ENCODE measurements at places on chromosomes 11 and 22.
A peak's percentile ranks its signal among the peaks of the same experiment; 100 is the strongest.

- no peak for DNase-seq
Observed at GRCh38 chr11:106032861-106033260, 10.8 kb upstream of the MSANTD4 start.

DNA sequence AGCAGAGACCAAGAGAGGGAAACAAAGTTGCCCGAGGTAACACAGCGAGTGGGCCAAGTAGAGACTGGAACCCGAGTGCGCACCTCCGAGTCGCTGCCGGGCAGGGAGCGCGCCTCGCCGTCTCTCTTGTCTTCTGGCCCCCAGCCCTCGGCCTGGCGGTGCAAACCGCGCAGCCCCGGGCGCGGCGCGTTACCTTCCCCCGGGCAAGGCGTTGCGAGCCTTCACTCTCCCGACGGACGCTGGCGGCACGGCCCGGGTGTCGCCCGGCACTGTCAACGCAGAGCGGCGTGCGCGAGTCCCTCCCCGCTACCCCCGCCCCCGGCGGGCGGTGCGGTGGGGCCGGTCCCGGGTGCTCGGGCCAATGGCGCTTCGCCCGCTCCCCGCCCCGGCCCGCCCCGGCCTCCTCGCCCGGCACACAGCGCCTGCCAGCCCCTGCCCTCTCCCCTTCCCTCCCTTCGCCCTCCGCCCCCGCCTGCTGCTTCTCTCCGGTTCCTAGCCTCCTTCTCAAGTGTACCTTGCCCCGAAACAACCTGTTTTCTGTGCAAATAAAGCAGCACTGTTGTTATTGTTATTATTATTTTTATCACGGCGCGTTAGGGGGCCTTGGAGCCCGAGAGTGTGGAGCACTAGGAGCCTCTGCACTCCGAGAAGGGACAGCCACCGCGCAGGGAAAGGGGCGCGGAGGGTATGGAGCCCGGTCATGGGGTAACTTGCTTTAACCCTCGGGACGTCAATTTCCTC lies at the start of gene SYTL2:
SYTL2 (minus strand) TSS at position 271 of the 741 bp plus-strand sequence. CDS start 53,416 bp downstream, outside the sequence.
- DNase-seq: peak; percentile 75

DNA sequence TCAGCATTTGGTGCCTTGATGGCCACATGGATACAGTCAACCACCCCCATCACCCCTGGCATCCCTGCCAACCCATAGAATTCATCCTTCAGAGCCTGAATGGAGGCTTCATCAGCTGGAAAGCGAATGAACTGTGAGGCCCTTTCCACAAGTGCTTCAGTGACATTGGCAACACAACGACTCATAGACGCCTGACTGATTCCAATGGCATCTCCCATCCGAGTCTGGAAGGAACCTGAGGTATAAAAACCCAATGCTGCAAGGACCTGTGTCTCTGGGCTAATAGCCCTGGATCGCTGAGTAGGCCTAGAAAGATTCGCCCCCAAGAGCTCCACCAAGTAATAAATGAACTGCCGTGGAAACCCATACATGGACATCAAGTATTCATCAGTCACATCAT lies 1.3 kb downstream of the HARBI1 start:
- DNase-seq: no peak

DNA sequence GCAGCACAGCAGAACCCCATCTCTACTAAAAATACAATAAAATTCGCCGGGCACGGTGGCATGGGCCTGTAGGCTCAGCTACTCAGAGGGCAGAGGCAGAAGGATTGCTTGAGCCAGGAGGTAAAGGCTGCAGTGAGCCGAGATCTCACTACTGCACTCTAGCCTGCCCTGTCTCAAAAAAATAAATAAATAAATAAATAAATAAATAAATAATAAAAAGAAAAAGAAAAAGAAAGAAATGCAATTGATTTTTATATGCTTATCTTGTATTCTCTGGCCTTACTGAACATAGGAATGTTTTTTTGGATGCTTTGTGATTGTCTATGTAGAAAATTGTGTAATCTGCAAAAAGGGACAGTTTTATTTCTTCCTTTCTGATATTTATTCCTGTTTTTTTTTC lies 132.5 kb downstream of the BARX2 start:
- no peak for DNase-seq

DNA sequence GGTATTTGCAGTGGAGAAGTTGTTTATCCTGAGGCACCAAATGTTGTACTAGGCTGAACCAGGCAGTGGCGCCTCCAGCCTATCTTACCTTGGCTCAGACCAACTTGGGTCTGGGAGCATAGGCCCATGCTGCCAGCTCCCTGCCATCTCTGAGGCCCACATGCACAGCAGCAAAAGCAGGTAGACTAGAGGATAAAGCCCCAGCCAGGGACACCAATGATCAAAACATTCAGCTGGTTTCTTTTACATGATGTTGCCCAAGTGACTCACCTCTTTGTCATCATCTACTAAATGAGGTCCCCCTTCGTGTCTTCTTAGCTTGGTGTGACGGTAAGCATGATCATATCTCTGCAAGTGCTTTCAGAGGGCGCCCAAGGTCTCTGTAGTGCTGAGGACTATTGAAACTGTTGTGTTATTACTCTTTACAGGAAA lies 112.1 kb upstream of the DRD2 start:
- DNase-seq: no peak

DNA sequence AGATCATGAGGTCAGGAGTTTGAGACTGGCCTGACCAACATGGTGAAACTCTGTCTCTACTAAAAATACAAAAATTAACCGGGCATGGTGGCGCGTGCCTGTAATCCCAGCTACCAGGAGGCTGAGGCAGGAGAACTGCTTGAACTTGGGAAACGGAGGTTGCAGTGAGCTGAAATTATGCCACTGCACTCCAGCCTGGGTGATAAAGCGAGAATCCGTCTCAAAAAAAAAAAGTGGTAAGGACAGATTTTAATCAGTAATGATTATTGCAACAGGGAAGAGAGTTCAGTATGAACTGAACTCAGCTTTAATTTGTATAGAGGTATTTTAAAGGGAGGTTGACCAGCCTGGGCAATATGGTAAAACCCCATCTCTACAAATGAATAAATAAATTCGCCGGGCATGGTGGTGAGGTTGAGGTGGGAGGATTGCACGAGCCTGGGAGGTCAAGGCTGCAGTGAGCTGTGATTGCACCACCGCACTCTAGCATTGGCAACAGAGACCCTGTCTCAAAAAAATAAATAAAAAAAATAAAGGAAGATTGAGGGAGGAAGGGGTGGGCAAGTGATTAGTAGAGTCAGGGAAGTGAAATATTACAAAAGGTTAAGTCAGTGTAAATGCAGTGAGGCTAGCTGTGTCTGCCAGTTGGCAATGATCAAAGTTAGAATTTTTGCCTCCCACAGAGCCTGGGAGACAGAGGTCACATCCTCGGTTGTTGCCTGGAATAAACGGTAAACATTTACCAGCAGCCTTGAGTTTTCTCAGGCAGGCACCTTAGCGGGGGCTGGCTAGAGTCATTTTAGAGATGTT lies 2.6 kb upstream of the MCM5 start:
- DNase-seq: no peak

DNA sequence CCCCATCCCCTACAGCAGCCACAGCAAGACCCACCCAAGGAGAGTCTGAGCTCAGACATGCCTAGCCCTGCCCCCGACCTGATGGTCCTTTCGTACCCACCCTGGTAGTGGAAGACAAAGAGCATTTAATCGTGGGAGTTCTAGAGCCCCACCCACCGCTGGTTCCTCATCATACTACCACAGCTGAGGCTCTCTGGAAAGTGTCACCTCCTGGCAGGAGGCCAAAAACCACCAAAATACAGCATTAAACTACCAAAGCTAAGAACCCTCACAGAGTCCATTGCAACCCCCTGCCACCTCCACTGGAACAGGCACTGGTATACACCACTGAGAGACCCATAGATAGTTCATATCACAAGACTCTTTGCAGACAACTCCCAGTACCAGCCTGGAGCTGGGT lies 311.1 kb downstream of the TENM4 start:
- DNase-seq: no peak

GRCh38 chr11:122703541-122704272 lies 48.2 kb downstream of the UBASH3B start:
- DNase-seq: no peak

GRCh38 chr11:112762707-112763090 lies 198.5 kb upstream of the NCAM1 start:
- no peak for DNase-seq

GRCh38 chr11:47448566-47449427 lies at the start of gene RAPSN:
TSS of gene RAPSN (minus strand) at chr11:47449136. CDS start at chr11:47448964, 172 bp downstream.
- DNase-seq: no peak

- no peak for DNase-seq
Observed at GRCh38 chr22:19176175-19176643, 2.3 kb downstream of the SLC25A1 start.

- DNase-seq: no peak
Observed at GRCh38 chr22:47146391-47146790, 383.9 kb downstream of the TBC1D22A start.

DNA sequence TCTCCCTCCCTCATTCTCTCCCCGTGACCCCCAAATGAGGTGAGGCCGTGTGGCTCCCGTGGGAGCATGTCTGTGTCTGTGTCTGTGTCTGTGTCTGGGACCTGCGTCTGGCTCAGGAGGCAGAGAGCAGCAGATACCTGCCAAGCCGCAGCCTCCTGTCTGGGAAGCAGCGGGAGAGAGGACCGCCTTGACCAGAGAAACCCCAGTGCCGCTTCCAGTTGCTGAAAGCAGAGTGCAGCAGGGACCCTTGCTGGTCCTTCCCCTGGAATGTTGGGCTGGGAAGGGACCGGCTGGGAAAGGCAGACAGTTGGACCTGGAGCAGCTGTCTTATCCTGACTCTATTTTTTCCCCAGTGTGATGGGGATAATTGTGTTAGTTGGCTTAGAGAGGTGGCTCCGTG lies 525 bp downstream of the CSDC2 start:
- no peak for DNase-seq

DNA sequence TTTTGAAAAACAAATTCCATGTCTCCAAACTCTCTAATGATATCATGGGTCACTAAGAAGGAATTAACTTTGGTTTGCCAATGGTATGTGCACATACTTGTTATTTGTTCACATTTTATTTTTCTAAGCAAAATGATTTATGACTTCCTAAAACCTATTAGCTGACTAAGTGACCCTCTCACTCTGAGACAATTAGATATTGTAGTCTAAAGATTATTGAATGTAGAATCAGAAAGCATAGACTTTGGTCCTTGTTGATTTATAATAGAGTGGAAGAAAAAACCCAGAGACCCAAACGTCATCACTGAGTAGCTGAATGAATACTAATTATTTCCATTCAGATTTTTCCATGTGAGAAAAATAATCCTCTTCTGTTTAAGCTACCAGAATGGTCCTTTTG lies 243.5 kb upstream of the ANO3 start:
- DNase-seq: no peak

- no peak for DNase-seq
Observed at GRCh38 chr22:16922706-16923105, 85.3 kb downstream of the GAB4 start.
